ENCODE measurements at places on chromosomes 5 and 9.

GRCh38 chr5:111320953-111321352 is 96.8 kb downstream of the CAMK4 start:
- no peak for DNase-seq

- no peak for DNase-seq
Measured at GRCh38 chr5:131607418-131607817, 27.6 kb downstream of the RAPGEF6 start.

GRCh38 chr5:37054391-37054790 is 177.8 kb downstream of the NIPBL start:
- no peak for DNase-seq

- DNase-seq, result no peak
Measured at GRCh38 chr5:113022661-113023060, 46.1 kb downstream of the DCP2 start.

DNA sequence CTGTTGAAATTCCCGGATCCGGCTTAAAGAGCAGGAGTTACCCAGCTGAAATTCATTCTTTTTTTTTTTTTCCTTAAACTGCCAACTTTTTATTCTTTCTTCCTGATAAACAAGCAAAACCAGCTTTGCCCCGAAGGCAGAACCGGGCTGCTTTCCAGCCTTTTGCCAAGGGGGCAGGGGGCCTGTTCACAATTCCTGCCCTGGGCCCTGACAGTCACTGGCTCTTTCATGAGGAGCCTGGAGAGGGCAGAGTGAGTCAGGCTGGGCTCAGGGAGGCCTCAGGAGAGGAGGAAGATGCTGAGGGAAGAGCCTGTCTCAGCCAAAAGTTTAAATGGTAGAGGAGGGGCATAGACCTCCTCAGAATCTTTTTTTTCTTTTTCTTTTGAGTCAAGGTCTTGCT is 4.8 kb downstream of the GLIPR2 start:
- DNase-seq, result no peak

- DNase-seq, result no peak
Measured at GRCh38 chr9:21043841-21044240, 12.4 kb upstream of the HACD4 start.

GRCh38 chr5:173296737-173297676 is 31.2 kb downstream of the STC2 start:
- DNase-seq, result no peak

GRCh38 chr5:170591054-170591453 is 87.2 kb downstream of the KCNIP1 start:
- no peak for DNase-seq

GRCh38 chr5:123047706-123048105 is 11.2 kb upstream of the PPIC start:
- DNase-seq, result no peak

- DNase-seq, result no peak
Measured at GRCh38 chr5:169450464-169450863, 133.1 kb upstream of the SPDL1 start.

- no peak for DNase-seq
Measured at GRCh38 chr5:126097876-126098275, 325.3 kb upstream of the GRAMD2B start.

DNA sequence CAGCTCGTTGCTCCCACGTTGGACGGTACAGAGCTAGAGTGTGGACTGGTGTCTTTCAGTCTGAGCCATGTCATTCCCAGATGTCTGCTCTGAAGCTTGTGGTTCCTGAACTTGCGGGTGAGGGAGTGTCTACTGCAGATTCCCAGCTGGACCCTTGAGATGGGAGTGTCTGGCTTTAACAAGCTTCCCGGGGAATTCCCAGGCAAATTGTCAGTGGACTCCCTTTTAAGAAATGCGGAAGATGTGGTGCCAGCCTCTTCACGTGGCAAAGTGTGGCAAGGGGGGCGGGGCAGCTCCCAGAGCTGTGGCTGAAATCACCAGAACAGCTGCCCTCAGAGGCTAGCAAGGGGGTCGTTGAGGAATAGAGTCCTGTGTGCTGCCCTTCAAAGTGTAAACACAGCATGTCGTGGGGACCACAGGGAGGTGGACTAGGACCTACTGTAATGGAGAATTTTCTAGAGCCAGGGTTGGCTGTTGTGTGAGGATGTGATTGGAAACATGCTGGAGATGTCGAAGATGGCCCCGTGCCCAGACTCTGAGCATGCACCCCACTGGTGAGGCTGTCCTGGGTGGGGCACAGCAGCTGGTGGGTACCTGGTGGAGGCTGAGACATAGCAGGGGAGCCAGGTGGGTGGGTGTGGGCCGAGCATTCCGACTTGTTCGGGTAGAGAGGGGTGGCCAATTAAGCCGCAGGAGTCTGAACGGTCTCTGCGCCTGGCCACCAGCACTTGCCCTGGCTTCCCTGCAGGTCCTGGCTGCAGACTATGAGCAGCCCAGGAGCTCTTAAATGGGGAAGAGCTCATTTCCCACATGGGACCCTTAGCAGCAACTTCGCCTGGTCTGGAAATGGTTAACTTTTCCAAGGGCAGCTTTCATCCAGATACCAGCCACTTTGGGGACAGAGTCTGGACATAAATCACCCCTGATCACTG is 37.4 kb downstream of the PRRX2 start:
- DNase-seq, result peak; percentile 76

DNA sequence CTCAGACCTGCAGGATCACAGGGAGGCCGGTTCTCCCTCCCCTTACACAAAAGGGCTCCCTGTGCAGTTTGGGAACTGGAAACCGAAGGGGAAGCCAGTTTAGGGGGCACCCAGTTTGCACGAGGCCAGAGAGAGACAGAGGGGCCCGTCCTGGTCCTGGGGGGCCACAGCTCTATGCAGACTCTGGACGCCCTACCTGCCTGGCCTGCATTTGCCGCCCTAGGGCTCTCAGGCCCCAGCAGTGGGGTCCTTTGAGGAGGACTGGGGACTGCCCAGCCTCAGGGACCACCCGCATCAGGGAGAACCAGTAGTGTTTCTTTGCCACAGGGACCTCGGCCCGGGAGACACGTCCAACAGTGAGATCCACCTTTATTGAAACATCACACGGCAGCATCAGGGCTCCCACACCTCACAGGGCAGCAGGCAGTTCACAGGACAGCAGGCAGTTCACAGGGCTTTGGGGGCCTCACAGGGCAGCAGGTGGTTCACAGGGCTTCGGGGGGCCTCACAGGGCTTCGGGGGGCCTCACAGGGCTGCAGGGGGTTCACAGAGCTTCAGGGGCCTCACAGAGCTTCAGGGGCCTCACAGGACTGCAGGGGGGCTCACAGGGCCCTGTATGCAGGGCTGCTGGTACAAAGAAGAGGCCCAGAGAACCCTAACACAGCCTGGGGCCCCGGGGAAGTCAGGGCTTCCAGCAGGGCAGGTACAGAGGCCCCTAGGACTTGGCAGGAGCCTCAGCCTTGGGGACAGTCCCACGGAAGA is 648 bp upstream of the NSMF start:
- peak; percentile 30 for DNase-seq

- no peak for DNase-seq
Measured at GRCh38 chr5:159864885-159865691, 51.2 kb upstream of the ADRA1B start.

GRCh38 chr9:7300484-7300883 is 499.1 kb downstream of the DMAC1 start:
- DNase-seq, result no peak

DNA sequence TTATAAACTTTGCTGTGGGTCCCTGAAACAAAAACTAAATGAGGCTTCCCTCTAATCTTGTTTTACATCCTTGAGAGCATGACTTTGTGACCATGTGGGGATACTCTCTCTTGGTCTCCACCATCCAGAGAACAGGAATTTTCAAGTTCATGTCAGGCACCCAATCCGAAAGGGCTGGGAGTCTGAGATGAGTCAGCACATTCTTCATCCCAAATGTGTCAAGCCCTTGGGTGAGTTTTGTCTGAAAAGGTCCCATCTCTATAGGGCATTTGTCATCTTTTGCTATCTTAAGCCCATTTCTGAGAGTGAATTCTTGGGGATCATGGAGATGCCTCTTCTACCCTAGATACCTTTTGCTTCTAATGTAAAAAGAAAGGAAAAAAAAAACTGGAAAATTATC is 26.9 kb upstream of the RAPGEF6 start:
- DNase-seq, result no peak

DNA sequence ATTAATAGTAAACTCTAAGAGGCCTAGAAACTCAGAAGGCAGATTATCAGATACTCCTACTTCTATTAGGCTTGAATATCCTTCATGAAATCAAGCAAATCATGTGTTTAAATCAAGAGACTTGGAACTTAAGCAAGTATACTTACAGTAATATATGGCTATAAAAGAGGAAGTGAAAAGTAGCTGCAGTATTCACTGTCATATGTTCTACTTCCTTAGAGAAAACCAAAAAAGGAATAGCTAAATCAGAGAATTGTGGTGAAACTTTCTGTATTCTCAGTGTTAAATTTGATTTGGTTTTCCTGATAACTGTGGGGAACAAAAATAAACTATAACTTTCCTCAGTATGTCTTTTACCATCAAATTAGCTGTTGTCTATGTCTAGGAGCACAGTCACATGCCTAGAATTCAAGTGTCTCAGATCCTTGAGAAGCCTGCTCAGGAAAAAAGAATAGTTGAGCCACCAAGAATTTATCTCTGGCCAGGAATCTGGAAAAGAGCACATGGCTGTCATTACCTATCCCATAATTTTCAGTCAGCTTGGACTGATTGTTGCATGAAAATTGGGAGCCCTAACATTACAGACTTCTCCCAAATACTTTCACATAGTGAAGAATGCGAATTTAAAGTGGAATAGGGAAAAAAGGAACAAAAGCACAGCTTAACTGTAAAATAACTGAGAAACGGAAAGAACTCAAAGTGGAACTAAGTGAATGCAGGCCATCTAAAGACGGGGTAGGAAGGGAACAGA is 1.7 kb downstream of the FKBP15 start:
- DNase-seq, result no peak

DNA sequence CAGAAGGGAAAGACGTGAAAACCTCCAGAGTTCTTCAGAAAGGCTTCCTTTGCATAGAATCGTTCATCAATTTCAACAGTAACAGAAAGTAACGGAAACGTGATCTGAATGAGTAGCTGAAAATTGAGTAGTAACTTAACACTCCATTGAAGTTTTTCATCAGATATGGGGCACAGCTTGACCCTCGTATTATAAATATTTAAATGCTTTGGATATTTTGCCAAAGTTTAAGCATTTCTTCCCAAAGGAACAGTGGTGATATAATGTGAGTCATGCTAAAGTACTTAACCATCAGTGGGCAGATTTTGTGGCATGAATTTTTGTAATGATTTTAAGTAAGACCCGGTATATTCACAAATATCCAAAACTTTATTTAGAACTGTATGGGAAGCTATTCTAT is 67.4 kb upstream of the ADAMTS19 start:
- DNase-seq, result no peak

GRCh38 chr5:21931116-21931515 is 922.0 kb downstream of the CDH12 start:
- DNase-seq, result no peak

GRCh38 chr5:91266184-91266705 is 116.9 kb downstream of the ARRDC3 start:
- DNase-seq, result no peak

GRCh38 chr5:123906698-123907295 is 394.8 kb downstream of the CSNK1G3 start:
- DNase-seq, result no peak

- DNase-seq, result no peak
Measured at GRCh38 chr9:29208670-29209069, 1635.4 kb upstream of the C9orf72 start.

DNA sequence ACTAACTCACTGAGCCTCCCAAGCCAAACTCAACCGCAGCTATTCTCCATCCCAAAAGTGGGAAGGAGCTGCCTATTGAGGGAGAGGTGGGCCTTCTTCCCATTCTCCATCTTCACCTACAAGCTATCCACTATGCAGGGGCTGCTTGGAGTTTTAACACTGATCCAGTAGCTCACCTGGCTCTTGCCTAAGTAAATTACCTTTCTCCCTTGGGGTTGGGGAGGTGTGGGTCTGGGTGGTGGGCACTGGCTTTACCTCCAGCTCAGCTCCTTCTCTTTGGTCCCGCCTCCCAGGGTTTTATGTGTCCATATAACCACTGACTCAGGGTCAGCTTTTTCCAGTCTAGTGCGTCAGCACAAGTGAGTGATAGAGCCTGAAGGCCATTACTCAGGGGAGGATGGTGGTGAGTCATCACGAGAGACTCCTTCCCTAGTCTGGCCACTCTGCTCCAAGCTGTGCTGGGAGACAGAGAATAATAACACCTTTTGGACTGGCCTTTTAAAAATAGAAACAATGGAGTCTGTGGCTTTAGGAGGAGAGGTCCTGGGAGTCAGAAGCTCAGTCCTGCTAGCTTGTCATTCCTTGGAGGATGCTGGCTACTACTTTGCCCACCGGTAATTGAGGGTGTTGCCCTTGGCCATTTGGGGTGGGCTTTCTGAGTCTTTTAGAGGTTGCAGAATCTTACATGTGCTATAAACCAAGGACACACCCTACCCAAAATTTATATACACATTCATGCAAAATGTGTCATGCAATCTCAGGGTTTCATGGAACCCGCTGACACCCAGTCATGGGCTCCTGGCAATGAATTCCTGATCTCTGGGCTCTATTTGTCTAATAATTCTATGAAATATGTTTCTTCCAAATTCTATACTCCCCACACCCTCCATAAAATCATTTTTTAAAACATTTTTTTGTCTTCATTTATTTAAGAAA is 35.6 kb upstream of the ATP6V1G1 start:
- DNase-seq, result peak; percentile 32

- DNase-seq, result no peak
Measured at GRCh38 chr9:18173923-18174322, 300.0 kb upstream of the ADAMTSL1 start.

DNA sequence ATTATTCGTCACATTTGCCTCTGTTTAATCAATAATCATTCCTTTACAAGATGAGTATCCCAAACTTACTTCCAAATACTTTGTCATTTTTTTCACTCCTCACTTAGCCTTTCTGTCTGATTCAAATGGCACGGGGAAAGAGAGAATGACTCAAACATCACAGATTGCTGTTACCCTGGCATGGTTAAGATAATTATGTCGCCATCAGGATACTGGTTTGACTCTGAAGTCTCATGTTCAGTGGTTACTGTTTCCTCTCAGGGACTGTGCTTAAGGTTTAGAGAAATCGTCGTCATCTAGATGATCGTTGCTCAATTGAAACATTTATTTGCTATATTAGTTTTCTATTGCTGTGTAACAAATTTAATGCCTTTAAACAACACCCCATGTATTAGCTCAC is 45.2 kb upstream of the RAD23B start:
- DNase-seq, result no peak
